MG63 (cell line): ENCODE measurements at places on chromosomes 5 and 9.

- no peak for DNase-seq
Measured at GRCh38 chr9:134606951-134607731, 34.5 kb upstream of the COL5A1 start.

GRCh38 chr5:139019211-139019610 is 144.1 kb upstream of the LRRTM2 start:
- DNase-seq: no peak

GRCh38 chr9:117116084-117116483 is 298.8 kb downstream of the ASTN2 start:
- DNase-seq: no peak

- DNase-seq: no peak
Measured at GRCh38 chr9:137387114-137387890, 35.7 kb downstream of the EXD3 start.

- no peak for DNase-seq
Measured at GRCh38 chr5:175484829-175485228, 6.5 kb downstream of the SFXN1 start.

- DNase-seq: peak; percentile 43
Measured at GRCh38 chr9:98074115-98074990, 17.8 kb downstream of the NANS start.
